Frontal cortex (tissue), 4 donors: ENCODE measurements at places on chromosomes 13 and 19. TPM values are rescaled to one million over a fixed set of nuclear protein-coding genes. Genes with fewer than 3 reads are reported as not detected.

The SCGB2B2 gene
- total RNA-seq, result 0.41 TPM

DNA sequence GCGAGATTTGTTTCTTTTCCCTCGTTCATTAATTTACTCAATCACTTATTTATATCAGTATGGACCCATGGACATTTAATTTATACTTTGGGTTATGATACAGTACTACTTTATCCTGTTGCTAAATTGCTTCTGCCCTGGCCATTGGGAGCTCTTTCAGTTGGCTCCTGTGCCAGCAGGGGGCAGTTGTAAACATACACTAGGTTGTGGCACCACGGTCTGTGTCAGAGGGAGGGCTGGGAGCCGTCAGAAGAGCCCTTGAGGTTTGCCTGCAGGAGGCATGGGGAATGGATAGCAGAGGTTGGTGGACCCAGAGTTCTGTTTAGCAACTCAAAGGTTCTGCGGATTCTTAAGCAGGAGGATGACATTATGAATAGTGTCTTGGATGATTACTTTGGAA, 94.3 kb downstream of the ERCC5 start:
- no peak for DNase-seq

DNA sequence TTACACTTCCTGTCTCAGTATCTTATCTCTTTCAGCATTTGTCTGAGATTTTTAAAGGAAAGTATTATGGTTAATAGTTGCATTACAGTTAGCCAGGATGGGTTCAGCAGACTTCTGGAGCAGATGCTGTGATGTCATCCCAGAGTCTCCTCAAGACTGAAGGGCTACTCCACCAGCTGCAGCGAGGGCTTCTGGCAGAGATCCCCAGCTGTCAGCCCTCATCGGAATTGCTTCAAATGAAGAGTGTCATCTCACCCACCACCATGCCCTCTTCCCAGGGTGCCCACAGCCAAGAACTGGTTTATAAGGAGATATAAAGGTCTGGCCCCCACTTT, 84.4 kb downstream of the FAM216B start:
- no peak for DNase-seq

The ZNF132 gene
- total RNA-seq, result 15.9 TPM

The CD33 gene
- total RNA-seq, result 0.41 TPM

DNA sequence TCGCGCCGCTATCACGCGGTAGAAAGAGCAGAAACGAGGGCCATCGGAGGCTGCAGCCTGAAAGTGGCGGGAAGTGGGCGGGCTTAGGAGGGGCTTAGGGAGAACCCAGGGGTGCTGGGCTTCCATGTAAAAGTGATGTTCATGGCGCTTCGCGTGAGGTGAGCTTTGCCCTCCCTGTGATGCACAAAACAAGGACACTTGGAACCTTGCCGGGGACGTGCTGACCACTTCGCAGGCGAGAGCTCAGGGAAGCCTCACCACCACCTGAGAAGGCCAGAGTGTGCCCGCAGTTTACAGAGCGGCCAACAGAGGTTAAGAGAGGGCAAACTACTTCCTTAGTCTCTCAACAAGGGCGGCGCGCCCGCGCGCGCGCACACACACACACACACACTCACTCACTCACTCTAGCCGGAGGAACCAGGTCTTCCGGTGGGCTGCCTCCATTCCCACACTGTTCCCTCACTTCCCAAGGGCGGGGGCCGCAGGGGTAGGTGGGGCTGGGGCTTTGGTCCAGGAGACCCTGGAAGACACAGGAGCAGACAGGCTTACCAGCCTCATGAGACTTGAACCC, 651 bp downstream of the GAPDHS start:
- DNase-seq, result no peak

DNA sequence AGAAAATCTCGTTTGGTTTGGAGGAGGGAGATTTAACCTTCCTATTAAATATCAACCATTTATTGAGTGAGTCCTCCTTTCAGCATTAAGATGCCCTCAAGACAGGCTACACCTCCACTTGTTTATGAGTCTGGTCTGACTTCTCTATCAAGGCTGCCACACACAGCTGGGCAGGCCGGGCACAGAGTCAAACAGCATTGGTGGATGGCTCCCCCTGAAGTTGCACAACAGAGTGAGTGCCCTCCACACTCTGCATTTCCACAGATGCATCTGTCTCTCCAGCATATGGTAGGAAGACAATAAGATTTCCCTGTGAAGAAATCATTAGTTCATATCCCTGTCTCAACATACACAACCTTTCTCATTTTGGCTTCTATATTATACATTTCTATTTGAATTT, 31.4 kb downstream of the PHF11 start:
- no peak for DNase-seq

The NLRP4 gene
- not detected for total RNA-seq

The SLC25A41 gene
- total RNA-seq, result 0.41 TPM

DNA sequence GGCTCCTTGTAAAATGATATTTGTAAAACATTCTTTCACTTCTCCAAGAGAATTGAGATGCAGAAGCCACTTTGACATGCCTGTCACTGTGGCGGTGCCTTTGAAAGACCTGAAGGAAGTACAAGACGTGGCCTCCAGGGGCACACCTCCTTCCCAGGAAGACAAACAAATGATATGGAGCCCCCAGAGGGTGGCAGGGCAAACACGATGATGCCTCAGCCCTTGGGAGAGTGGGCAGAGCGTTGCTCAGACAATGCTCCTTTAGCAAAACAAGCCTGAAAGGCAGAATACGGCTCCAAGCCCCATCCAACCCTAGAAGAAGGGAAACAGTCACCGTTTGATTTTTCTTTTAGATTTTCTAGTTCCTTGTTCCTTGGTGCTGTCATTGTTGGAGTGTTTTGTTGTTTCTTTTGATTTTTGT, 9.2 kb upstream of the ATP12A start:
- DNase-seq, result no peak

DNA sequence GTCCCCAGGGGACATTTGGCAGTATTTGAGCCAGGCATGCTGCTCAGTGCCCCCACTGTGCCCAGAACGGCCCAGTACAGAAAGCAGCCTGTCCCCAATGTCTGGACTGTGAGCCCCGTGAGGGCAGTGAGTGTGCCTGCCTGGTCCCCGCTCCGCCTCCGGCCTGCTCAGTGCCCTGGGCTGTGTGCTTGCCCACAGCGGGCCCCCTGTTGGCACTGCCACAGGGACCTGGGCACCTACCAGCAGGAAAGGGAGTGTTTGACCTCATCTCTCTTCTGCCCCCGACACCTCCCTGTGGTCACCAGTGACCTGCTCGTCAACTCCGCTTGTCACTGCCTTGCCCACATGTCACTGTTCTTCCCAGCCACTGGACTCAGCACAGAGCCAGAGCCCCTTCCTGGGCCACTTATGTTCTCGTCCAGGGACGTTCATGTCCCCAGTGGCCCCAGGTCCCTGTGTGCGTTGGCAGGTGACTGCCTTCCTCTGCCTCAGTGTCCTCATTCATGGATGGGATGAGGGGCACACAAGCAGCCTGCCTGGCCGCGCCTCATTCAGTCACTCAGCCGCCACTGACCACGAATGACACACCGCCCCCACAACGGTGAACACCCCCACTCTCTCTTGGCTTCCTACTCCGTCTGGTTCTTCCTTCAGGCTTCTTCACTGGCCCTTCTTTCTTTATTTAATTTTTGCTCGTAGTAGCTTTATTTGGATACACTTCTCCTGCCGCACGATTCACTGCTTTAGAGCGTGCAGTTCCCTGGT, 2.8 kb downstream of the FZR1 start:
- DNase-seq, result no peak

DNA sequence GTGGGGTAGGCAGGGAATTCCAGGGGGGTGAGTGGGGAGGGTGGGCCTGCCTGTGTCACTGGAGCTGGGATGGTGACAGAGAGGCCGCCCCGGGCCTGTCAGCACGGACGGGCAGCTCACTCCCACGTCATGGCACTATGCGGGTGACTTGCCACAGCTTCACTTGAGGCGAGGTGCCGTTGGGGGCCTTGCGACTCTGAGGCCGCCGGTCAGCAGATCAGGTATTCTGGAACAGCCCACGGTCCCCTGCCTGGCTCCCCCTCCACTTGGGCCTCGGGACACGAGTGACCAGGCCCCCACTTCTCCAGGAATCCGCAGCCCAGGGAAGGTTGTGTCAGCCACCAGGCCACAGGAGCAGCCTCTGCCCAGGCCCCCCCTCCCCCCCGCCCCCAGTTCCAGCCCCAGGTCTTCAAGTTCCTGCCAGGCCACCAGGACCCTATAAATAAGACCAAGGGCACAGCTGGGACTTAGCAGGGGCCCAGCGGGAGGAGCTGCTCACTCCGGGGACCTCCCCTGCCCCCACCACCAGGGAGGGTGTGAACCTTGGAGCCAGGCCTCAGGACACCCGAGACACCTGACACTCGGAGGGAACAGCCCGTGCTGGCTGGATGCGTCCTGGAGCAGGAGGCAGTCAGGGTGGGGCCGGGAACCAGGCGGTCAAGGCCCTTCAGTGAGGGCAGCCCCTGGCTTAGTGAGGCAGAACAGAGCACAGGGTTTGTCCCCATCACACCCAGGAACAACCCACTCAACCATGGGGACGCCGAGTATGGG, 2.7 kb upstream of the MIDN start:
- no peak for DNase-seq

The CYP4F3 gene
- total RNA-seq, result not detected

DNA sequence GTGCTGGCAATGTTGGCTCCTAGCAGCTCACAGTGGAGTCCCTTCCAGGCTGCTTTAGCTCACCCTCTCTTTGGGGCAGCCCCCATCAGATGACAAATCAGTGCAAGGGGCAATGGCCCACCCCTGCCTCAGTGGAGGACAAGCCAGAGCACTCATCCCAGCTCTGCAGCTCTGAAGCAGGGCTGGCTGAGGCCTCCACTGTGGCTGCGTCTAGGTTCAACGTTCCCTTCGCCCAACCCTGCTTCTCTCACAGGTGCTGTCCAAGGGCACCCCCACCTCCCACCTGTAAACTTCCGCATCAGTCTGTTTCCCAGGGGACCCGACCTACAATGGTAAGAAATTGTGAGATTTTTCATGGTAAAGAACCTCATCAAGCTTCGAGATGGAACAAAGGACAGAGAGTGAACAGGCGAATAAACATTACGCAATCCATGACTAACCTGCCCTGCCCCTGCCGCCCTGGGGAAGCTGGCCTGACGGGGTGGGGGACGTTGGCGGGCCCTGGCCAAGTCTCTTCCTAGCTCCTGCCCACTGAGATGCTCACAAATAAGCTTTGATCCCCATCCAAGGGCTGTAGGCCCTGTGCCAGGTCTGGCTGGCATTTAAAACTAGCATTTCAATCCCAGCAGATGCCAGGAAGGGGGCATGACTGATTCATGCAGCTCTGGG, 40.5 kb downstream of the DZIP1 start:
- peak; percentile 25 for DNase-seq

The DKKL1 gene
- total RNA-seq, result 1.2 TPM

DNA sequence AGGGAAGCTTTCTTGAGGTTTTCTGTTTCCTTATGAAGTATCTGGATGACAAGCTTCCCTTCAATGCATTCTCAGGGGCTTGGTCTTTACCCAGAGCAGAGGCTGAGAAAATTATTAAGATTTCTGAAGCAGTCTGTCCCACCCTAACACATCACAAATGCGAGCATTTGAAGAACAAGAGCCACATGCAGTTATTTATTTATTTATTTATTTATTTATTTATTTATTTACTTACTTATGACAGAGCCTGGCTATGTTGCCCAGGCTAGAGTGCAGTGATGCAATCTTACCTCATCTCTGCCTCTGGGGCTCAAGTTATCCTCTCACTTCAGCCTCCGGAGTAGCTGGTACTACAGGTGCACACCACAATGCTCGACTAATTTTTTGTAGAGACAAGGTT, 38.4 kb downstream of the SPRYD7 start:
- no peak for DNase-seq

The OR7A17 gene
- total RNA-seq, result not detected

DNA sequence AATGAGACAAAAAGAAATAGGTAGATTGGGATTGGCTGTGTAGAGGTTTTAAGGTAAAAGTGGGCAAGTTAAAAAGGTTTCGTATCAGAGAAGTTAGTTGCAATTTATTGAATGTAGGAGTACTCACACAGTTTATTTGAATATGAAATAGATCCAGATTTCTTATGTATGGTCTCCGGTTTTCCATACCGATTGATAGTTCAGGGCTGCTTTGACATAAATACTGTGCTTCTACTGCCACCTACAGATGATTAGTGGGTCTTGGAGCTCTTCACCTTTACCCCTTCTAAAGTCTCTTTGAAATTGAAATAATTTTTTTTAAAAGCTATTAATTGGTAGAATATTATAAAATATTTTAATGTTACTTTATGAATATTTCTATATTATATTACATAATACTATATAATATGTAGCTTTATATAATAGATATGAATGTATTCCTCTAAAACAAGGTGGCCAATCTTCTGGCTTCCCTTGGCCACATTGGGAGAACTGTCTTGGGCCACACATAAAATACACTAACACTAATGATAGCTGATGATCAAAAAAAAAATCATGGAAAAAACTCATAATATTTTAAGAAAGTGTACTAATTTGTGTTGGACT, 7.7 kb upstream of the GPR18 start:
- peak; percentile 22 for DNase-seq

DNA sequence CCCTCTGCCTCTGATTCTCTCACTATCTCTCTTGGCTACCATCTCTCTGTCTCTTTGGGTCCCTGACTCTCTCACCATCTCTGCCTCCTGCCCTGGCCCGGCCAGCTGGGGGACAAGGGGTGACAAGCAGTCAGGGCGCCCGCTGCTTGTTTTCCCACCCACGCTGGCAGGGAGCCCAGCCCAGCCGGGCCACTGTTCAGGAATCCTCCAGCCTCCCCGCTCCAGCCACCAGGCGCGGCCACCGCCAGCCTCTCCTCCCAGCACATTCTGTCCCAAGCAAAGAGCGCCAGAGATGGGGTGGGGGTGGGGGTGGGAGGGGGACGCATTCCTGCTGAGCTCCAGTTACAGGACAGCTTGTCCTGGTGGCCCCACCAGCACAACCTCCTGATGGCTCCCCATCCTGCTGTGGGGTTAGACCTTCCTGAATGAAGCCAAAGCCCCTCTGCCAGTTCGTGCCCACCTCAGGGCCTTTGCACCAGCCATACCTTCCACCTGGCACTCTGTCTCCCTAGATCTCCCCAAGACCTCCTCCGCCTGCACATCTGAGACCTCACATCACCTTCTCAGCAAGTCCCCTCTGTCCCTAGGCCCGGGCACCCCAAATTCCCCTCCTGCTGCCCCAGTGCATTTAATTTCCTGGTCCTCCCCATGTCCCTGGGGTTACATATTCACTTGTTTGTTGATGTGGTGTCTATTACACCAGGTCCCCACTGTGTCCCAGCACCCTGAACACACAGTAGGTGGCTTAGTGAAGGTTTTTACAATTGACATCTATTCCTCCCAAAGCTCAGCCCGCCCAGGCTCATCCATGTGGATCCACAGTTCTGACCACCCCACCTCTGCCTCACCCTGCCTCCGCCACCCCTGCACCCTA, 12.5 kb downstream of the ARRDC2 start:
- peak; percentile 82 for DNase-seq
